ENCODE measurements at places on chromosomes 12 and 14.

- DNase-seq = no peak
Measured at GRCh38 chr12:79302162-79302814, 388.5 kb downstream of the PAWR start.

DNA sequence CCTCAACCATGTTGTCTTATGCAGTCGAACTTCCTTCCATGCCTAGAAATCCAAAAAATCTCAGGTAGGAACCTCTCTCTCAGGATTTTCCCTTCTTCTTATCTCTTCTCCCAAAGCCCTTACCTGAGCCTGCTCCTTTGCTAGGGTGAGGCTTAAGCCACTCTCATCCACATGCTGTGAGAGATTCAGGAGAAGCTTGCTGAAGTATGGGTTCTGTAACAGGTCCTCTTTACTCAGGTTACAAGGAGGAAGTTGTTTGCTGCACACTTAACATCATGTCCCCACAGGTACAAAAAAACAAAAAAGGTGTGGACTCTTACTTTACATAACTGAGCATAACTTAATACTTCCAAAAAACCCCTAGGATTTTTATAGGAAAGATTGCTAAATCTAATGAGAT is 4.5 kb downstream of the HAUS4 start:
- no peak for DNase-seq

DNA sequence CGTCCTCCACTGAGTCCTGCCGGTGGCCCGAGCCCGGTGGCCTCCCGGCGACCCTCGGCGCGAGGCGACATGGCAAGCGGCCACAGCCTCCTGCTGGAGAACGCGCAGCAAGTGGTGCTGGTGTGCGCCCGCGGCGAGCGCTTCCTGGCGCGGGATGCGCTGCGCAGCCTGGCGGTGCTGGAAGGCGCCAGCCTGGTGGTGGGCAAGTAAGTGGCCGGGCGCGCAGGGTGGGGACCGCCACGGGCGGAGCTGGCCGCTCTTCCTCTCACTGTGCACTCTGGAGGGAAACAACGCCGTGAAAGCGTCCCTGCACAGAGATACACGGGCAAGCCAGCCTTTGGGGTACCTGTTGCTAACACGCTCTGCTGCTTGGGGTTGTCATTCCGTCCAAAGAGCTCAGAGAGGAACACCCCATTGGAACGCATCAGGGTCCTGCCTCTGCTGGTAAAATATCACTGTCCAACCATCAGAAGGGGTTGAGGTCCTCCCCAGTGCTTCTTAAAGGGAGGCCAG is at the start of gene AMDHD1:
TSS of gene AMDHD1 (plus strand) at position 2 of the 513 bp plus-strand sequence. CDS start at position 70, 68 bp downstream.
- DNase-seq = no peak

DNA sequence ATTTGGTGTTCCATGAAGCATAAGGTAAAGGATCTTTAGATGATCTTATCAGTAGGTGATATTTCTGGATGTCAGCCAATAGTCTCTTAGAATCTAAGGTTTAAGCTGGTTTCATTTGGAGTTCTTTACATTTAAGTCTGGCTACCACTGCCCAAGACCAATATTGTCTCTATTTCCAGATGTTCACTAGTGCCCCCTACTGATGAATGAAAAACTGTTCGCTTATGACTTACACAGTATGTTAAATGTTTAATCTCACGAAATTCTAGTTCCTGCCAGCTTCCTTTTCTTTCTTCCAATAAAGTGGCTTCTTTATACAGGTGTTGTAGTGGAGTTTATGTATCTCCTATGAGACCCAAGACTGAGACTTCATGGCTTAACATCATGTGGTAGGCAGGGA is 31.8 kb upstream of the MIS18BP1 start:
- no peak for DNase-seq

GRCh38 chr12:92861381-92861780 is 67.7 kb downstream of the EEA1 start:
- no peak for DNase-seq

DNA sequence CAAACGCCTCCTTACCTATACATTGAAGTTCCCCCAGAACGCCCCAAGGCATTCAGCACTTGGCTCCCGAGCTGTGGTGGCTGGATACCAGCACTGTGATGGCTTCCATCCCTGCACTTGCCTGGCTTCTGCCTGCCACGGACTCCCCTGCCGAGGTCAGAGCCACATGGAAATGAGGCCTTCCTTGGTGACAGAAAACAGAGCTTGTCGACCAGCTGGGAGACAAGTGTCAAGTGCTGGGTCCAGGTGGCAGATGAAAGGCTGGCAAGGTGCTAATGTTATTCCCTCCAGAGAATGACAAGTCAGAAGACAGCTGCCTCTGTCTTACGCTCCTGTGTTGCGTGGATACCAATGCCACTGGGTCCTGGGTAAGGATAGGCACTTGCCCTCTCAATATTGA is 26.2 kb upstream of the GNG2 start:
- no peak for DNase-seq

GRCh38 chr12:82870771-82871377 is 184.2 kb downstream of the TMTC2 start:
- no peak for DNase-seq

GRCh38 chr14:71070169-71070568 is 162.9 kb downstream of the PCNX1 start:
- DNase-seq = no peak

DNA sequence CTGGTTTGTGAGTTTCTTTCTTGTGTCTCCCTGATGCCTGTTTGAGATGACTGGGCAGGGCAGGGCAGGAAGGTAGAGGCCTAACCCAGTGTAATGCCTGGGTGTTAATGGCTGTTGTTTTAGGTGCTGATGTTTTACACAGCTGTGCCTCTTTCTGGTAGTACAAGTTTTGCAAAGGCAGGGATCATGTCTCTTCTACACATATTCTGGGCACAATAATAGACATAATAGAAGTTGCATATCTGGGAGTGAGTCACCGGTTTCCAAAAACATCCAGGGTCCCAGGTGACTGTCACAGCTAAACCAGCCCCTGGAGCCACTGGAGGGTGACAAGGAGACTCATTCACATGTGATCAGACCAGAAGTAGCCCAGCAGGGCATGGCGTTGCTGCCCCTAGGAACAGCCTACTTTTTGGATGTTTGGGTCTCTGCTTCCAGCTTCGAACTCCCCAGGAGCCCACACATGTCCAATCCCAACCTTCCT is 18.1 kb downstream of the TPCN1 start:
- DNase-seq = peak; percentile 28

GRCh38 chr14:89476354-89476896 is 59.4 kb upstream of the FOXN3 start:
- DNase-seq = no peak

- DNase-seq = no peak
Measured at GRCh38 chr12:5492562-5492961, 60.7 kb downstream of the NTF3 start.

DNA sequence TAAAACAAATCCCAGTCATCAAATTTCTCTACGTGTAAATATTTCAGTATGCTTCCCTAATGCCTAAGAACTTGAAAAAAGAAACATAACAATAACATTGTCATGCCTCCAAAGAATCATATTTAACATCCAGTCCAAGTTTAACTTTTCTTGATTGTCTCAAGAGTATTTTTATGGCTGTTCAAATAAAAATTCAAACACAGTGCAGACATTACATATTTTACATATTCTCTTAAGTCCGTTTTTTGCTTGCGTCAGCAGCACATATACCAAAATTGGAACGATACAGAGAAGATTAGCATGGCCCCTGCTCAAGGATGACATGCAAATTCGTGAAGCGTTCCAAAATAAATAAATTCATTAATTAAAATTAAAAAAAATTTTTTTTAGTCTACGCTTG is 23.3 kb upstream of the EEA1 start:
- DNase-seq = no peak

GRCh38 chr12:28710882-28711281 is 438.2 kb upstream of the FAR2 start:
- DNase-seq = peak; percentile 44

GRCh38 chr12:31020385-31021166 is 53.1 kb upstream of the DDX11 start:
- no peak for DNase-seq

GRCh38 chr12:93137656-93138612 is 208.8 kb upstream of the EEA1 start:
- DNase-seq = peak; percentile 71

DNA sequence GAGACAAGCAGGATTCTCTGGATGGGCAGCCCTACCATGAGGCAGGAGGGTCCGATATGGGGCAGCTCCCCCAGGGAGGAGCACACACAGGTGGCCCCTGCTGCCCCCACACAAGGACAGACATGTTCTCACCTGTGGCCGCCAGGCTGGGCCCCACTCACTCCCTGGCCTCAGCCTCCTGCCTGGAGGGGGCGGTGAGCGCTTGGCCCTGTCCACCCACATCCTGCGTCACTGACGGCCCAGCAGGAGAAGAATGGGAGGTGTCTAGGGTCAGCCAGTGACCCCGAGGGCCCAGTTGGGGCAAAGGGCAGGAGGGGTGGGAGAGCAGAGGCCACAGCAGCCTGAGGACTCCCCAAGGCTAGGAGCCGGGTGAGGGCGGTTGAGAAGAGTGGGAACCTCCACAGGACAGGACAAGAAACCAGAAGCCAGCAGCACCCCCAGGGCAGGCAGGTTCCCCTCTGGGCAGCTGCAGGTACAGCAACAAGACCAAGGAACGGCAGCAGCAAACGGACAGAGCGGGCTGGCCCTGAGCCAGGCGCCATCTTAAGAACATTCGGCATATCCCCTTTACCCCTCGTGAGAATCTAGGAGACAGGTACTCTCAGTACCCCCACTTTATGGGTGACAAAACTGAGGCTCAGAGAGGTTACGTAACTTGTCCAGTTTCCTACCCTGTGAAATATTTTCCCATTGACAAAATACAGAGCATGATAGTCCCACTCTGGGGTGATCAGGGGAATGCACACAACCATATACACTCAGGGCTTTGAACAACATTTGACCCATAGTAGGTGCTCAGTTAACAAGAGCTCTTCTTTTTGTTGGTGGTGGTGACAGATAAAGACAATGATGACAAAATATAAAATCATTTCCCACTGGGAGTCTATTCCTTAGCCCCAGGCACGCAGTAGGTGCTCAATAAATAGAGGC is 74.3 kb downstream of the NCOR2 start:
- no peak for DNase-seq

DNA sequence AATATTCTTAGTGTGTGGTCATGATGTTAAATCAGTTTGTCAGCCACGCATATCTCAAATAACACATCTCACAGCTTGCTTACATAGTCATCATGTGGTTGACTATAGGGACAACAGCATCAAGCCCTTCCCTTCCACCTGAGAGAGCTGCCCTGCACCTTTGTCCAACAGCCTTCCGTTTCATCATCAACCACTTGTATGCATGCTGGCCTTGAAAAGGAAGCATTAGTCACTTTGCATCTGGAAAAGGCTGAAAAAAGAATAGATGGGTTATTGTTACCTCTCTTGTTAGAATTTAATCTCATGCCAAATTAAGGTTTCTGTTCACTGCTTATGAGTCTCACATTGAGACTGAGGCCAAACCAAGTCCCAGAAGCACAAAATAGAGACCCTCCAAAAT is 1586.5 kb upstream of the SEL1L start:
- DNase-seq = no peak

DNA sequence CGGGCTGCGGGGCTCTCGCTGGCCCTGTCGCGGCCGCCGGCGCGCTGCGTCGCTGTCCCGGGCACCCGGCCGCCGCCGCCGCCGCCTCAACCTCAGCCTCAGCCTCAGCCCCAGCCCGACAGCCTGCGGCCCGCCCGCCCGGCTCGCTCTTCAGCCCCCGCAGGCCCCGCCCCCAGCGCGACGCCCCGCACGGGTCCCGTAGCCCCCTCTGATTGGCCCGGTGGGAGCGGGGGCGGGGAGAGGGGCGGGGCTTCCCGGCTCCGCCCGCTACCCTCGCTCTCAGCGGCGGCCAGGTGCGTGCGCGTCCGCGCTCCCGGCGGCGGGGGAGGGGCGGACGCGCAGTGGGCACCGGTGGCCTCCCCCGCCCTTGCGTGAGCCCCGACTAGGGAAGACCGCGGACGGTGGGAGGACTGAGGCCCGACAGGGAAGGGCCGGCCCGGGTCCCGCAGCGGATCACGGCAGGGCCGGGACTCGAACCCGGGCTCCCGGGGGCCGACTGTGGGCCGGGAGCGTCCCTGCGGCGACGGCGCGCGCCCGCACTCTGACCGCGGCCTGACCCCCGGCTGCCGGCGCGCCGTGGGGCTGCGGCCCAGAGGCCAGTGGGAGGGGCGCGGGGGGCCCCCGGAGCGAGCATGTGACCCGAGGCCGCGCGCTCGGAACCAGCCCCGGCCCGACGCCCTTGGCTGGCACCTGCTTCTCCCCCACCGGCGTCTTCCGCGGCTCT is at the start of gene PPP1R13B:
TSS of gene PPP1R13B (minus strand) at position 125 of the 724 bp plus-strand sequence. CDS start 268 bp downstream, outside the sequence.
- DNase-seq = peak; percentile 50

DNA sequence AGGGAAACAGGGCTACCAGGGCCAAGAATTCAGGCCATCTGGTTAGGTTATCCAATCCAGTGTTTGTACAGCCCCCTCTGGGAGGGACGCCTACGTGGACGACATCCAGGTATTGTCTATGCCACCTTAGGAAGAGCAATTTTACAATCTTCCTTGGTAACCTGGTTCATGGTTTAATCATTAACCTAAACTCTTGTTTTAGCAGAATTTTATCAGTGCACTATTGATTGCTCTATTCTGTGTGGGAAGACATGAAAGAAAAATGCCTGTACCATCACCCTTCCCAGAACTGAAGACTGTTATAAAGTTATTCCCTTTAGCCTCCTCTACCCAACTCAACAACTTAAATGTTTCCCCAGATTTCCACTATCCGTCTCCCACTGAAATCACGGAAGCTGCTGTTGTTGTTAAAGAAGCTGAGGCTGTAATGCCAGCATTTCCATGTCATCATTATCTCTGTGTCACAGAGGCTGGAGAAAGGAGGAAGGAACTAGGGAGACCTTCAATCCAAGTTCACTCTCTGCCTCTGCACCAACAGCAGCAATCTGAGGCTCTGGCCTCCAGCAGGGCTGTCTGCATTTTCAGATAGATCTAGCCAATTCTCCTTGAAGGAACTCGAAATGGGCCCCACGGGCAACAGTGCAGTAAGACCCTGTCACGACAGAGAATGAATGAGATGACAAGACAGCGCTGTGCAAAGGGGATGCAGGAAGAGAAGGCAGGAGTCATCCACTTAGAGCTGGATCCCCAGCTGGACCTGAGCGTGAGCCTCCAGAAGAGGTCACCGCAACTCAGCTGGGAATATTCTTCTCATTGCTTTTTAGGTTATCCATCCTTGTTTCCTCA is 183.4 kb upstream of the GZMB start:
- no peak for DNase-seq

DNA sequence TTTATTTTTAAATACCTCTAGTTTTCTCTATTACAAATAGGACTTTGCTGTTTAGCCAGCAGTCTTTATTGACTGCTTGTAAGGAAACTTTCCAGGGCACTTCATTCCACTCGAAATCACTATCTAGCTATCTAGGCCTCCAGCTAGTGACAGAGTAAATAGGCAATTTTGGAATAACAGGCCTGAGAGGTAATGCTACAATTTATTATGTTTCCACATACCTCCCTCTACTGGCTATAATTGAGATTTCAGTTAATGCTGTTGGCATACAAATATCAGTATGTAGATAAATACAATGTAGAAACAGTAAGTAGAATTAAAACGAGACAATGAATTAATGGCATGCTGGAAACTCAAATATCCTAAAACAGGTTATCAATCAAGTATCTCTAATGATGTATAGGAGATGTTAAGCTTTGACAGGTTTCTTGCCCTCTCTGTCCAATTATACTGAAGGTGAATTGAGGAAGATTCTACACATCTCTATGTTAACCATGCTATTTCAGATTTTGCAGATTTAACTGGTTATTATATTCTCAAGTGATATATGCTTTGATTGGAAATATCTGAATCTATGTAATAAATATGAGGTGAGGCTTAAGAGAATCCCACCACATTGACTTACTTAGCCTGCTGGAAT is 7.2 kb downstream of the DTD2 start:
- no peak for DNase-seq

Data from RCC 7860 (cell line).